ENCODE measurements at places on chromosomes 6 and 20. TPM values are rescaled to one million over a fixed set of nuclear protein-coding genes. Genes with fewer than 3 reads are reported as not detected.

GRCh38 chr6:31733734-31734133, 2.6 kb downstream of the CLIC1 start:
- peaks cover 89% of the 10 kb centered on the region for H3K4me1 ChIP-seq
- peak overlapping the region; percentile 97 for H3K27ac ChIP-seq
- H3K27me3 ChIP-seq = no peaks in the 10 kb centered on the region
- H3K4me3 ChIP-seq = peak overlapping the region; percentile 89
- peaks cover 37% of the 10 kb centered on the region for H3K36me3 ChIP-seq

TNXB gene
- total RNA-seq = 84.2 TPM

- peaks cover 2% of the 10 kb centered on the region for H3K36me3 ChIP-seq
- no peaks in the 10 kb centered on the region for H3K4me1 ChIP-seq
- H3K4me3 ChIP-seq = no peak overlapping the region
- H3K27ac ChIP-seq = no peak overlapping the region
- DNase-seq = no peak
Measured at GRCh38 chr6:170404697-170405096, 98.1 kb downstream of the FAM120B start.

DNA sequence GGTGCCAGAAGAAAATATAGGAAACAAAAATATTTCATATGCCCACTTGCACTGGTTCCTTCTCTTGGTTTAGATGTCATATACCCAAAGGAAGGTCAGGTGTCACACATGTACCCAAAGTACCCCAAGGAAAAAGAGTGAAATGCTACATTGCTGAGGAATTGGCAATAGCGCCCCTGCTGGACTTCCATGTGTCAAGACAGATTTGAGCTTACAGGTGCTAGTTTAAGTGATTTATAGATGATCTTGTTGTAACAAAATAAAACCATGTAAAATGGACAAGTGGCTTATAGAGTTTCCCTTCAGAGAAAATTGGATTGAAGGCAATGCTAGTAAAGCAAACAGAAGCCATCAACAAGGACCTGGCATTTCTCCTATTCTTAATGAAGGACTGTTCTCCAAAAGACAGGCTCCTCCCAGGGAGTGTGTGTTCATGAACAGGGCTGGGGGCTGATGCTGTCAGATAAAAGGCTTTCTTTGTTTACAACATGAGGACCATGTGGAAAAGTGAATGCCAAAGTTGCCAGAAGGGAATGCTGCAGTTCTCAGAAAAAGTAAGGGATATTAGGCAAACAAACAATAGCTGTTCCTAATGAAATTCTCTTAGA, 64.3 kb upstream of the PAK5 start:
- no peak overlapping the region for H3K4me3 ChIP-seq
- H3K27me3 ChIP-seq = no peaks in the 10 kb centered on the region
- H3K27ac ChIP-seq = no peak overlapping the region
- no peak for DNase-seq
- no peaks in the 10 kb centered on the region for H3K4me1 ChIP-seq

LRRN4 gene
- not detected for total RNA-seq

GRCh38 chr6:135117413-135117968, 62.9 kb upstream of the HBS1L start:
- no peaks in the 10 kb centered on the region for H3K4me1 ChIP-seq
- no peak for DNase-seq
- no peak overlapping the region for H3K4me3 ChIP-seq
- no peak overlapping the region for H3K27ac ChIP-seq
- H3K27me3 ChIP-seq = no peaks in the 10 kb centered on the region

DNA sequence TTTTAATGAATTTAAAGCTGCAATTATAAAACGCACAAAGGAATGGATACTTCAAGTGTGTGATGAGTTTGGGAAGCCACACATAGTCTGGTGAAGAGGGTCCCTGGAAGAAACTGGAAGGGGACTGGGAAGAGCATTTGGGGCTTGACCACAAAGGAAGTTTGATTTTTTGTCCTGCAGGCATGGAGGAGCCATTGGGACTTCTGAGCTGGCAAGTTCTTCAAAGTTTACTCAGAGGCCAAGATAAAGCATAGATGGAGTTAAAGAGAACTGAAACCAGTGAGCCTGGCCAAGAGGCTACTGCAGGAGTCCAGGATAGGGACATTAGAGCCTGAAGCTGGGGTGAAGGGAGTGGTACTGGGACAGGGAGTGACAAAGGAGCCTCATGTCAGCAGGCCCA, 95.0 kb downstream of the AIG1 start:
- no peaks in the 10 kb centered on the region for H3K4me1 ChIP-seq
- H3K36me3 ChIP-seq = no peaks in the 10 kb centered on the region
- H3K4me3 ChIP-seq = no peak overlapping the region
- no peaks in the 10 kb centered on the region for H3K27me3 ChIP-seq
- no peak overlapping the region for H3K27ac ChIP-seq

All from spleen (tissue), 13 donors.